ENCODE measurements at places on chromosomes 5 and 9. TPM values are rescaled to one million over a fixed set of nuclear protein-coding genes. Genes with fewer than 3 reads are reported as not detected.
A peak's percentile ranks its signal among the peaks of the same experiment; 100 is the strongest.

- no peak for DNase-seq
Observed at GRCh38 chr9:40925149-40925548, 203.3 kb downstream of the FOXD4L6 start.

DNA sequence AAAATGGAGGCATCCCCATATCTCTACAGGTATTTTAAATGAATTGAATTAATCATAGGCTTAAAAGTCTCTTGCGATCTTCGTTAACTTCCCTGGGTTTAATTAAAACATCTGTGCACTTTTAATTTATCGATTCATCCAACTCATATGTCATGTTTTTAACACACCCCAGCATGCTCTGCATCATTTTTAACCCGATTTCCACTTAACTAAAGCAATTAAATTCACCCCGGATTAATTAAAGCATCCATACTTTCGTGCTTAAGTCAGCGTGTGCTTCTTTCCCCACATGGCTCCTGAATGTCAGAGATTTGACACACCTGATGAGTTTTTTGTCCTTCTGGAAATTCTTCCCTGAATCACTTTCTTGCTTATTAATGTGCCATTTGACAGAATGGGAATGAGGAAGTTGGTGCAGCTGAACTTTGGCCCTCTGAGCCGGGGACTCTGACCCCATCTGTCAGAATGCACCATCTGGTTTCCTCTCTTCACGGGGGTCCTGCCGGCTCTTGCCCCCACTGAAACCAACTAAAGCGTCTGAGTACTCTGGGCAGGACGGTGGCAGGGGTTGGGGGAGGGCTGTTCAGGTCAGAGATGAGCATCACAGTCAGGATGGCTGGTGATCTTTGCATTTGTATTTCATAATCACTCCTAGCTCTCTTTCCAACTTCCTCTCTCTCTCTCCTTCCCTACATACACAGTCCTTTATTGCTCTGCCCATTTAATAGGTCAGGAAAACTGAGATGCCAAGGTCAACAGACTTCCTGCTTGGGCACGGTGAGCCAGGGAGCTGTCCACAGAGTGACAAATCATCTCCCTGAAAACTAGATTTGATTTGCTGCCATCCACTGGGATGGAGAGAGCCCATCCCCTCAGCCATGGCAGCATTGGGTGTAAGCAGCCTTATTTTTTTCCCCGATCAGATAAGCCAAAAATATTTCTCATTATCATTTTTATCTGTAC, 180.3 kb upstream of the WWC1 start:
- DNase-seq, result no peak

DNA sequence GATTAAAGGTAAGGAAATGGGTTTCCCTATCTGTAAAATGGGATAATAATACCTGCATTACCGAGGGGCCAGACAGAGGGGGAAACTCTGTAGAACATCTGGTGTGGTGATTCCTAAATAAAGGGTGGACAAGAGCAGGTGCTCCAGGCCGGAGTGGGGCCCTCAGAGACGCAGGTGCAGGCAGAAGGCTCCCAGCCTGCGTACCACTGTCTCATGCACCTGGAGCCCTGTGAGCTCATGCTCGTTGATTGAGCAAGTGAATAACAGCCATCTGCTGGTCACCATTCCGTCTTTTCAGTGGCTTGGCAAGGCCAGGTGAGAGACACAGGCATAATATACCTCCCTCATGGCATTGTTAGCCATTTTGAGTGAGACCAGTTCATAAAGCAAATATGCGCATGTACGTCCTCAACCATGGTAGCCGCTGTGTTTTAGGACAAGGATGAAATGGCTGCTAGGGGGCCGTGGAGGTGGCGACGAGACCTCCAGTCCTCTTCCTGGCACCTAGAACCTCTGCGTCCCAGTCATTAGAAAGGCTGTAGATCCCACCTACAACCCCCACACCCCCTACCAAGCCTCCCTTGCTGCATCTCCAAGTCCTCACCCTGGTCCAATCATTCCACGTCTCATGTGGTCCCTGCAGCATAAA, 198.0 kb upstream of the MVB12B start:
- no peak for DNase-seq

- no peak for DNase-seq
Observed at GRCh38 chr5:6003040-6003825, 375.1 kb downstream of the MED10 start.

GRCh38 chr5:67179697-67180361, 16.8 kb downstream of the CD180 start:
- DNase-seq, result no peak

- no peak for DNase-seq
Observed at GRCh38 chr5:32201122-32201753, 27.1 kb upstream of the GOLPH3 start.

GRCh38 chr9:72636621-72637020, 115.2 kb downstream of the TMC1 start:
- DNase-seq, result no peak

GRCh38 chr9:133489253-133490190, 10.6 kb upstream of the SLC2A6 start:
- DNase-seq, result no peak

GRCh38 chr5:174251305-174252000, 205.9 kb downstream of the NSG2 start:
- no peak for DNase-seq

GRCh38 chr9:1879501-1879900, 135.6 kb upstream of the SMARCA2 start:
- DNase-seq, result peak; percentile 65

- no peak for DNase-seq
Observed at GRCh38 chr9:115373710-115374045, 255.7 kb upstream of the TNC start.

GRCh38 chr9:134917431-134918373, at the start of gene FCN1:
Gene FCN1 (minus strand): TSS chr9:134917912. CDS start chr9:134917871, 41 bp downstream.
- DNase-seq, result no peak

GRCh38 chr9:18810581-18810980, 222.4 kb downstream of the SAXO1 start:
- DNase-seq, result no peak

- no peak for DNase-seq
Observed at GRCh38 chr5:29852329-29852728, 1341.2 kb upstream of the CDH6 start.

GRCh38 chr9:111610149-111610548, 10.7 kb upstream of the PTGR1 start:
- no peak for DNase-seq

- no peak for DNase-seq
Observed at GRCh38 chr9:123616707-123617106, 260.7 kb downstream of the CRB2 start.

DNA sequence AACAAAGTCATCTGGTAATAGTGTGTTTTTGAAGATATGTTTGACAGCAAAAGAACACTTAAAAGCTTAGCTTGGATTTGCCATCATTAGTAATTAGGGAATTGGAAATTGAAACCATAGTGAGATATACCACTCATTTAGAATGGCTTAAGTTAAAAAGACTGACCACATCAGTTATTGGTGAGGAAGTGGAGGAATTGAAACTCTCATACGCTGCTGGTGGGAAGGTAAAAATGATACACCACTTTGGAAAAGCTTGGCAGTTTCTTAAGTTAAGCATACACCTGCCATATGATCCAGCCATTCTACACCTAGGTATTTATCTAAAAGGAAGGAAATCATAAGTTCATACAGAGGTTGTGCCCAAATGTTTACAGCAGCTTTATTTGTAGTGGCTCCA, 213.2 kb downstream of the TRIO start:
- DNase-seq, result no peak

IFNA2 gene
- total RNA-seq, result not detected

SH3PXD2B gene
- total RNA-seq, result 0.47 TPM

SOX30 gene
- total RNA-seq, result 0.16 TPM

ENC1 gene
- total RNA-seq, result 0.16 TPM

FAM221B gene
- not detected for total RNA-seq

CDH10 gene
- not detected for total RNA-seq

SLU7 gene
- 38.4 TPM for total RNA-seq

SPARC gene
- total RNA-seq, result not detected

RANBP17 gene
- total RNA-seq, result not detected

LCN1 gene
- not detected for total RNA-seq

INSL4 gene
- total RNA-seq, result not detected

AGXT2 gene
- total RNA-seq, result not detected

Data from activated CD8-positive, alpha-beta T cell treated with anti-CD3 and anti-CD28 coated beads for 36 hours (primary cell).